Activated CD4-positive, alpha-beta T cell treated with anti-CD3 and anti-CD28 coated beads for 36 hours (primary cell): ENCODE measurements at places on chromosomes 1 and 21. TPM values are rescaled to one million over a fixed set of nuclear protein-coding genes. Genes with fewer than 3 reads are reported as not detected.

The CELA3A gene
- total RNA-seq, result not detected

The DLGAP3 gene
- 0.66 TPM for total RNA-seq

The OR2L2 gene
- total RNA-seq, result 0.12 TPM

- no peaks in the 10 kb centered on the region for H3K27me3 ChIP-seq
- no peaks in the 10 kb centered on the region for H3K4me1 ChIP-seq
- no peak for DNase-seq
- H3K27ac ChIP-seq, result no peak overlapping the region
- no peak overlapping the region for H3K4me3 ChIP-seq
Observed at GRCh38 chr1:165737196-165737595, 31.5 kb downstream of the TMCO1 start.

DNA sequence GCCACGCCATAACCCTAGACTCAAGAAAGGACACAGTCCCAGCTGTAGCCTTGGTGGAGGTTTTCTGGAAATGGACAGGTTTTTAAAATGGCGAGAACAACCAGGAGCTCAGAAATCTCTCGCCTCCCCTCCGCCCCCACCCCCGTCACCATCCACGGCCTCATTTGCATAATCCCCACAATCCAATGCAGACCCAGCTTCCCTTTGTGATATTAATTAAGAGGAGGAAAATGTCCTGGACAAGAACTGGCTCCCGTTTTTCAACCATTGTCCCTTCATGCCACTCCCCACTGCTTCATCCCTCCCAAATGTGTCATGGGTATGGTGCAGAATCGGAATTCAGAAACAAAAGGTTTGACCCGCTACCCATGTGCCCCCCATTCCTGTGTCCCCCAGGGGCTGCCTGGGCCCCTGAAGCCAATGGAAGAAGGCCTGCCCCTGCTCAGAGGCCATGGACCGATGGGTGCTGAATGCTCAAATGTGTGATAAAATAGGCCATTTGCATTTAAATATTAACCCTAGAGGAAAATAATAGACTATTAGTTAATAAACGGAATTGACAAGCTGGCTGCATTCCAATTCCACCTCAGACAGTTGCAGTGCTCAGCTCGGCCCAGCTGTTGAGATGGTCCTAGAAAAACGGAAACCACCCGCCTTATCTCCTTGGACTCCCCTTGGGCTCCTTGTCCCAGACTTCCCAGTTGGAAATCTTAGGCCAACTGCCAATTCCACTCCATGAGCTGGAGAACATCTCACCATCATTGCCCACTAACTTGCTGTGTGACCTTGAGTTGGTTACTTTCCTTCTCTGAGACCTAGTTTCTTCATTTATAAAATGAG, 10.7 kb upstream of the EPHB2 start:
- H3K27ac ChIP-seq, result no peak overlapping the region
- H3K4me3 ChIP-seq, result no peak overlapping the region
- DNase-seq, result no peak
- no peaks in the 10 kb centered on the region for H3K36me3 ChIP-seq

GRCh38 chr1:192557841-192558595, 17.6 kb upstream of the RGS1 start:
- no peak for DNase-seq
- no peaks in the 10 kb centered on the region for H3K36me3 ChIP-seq
- H3K4me1 ChIP-seq, result peaks cover 30% of the 10 kb centered on the region
- H3K4me3 ChIP-seq, result no peak overlapping the region
